CD14-positive monocyte (primary cell): ENCODE measurements at places on chromosomes 1 and 21.

GRCh38 chr1:2414297-2414958, 2.1 kb upstream of the PEX10 start:
- peak; percentile 58 for DNase-seq

DNA sequence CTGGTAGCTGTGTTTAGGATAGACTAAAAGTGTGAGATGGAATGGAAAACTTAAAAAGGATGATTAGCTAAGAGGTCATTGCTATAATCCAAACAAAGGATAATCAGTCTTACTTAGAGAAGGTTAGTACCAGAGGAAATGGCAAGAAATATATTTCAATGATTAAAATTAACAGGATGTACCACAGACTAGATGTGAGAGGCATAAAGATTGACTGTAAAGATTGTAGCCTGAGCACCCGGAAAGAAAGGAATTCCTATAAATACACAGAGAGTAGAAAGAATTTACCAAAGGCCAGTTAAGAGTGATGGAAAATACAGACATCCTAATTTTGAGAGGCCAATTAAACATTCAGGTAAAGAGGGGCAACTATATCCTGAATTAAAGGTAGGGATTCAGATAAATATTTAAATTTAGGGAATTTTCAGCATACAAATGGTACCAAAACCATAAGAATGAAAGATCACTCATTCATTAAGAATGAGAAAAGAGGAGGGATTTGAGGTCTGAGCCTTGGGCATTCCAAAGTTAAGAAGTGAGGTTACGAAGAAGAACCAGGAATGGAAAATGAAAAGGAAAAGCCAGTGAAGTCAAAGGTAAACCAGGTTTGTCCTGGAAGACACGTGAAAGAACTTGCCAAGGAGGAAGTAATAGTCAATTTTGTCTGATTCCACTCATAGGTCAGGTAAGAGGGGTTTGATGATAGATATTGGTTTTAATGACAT, 46.4 kb upstream of the RGS1 start:
- no peak for DNase-seq

DNA sequence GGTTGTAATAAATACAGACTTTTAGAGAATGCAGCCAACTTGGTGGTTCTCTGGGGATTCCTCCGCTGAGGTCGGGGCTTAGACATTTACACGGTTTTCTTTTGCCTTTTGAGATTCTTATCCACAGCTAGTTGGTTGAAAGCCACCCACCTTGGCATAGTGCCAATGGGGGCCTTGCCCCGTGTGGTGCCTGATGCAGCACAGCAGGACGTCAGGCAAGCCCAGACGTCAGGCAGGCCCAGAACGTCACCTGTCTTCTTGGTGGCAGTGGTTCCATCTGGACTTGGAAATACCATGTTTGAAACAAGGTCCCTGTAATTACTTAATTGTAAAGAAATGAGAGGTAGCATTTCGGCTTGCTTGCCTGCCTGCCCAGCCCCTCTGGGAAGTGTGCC, 78.5 kb downstream of the GALNT2 start:
- DNase-seq, result no peak

DNA sequence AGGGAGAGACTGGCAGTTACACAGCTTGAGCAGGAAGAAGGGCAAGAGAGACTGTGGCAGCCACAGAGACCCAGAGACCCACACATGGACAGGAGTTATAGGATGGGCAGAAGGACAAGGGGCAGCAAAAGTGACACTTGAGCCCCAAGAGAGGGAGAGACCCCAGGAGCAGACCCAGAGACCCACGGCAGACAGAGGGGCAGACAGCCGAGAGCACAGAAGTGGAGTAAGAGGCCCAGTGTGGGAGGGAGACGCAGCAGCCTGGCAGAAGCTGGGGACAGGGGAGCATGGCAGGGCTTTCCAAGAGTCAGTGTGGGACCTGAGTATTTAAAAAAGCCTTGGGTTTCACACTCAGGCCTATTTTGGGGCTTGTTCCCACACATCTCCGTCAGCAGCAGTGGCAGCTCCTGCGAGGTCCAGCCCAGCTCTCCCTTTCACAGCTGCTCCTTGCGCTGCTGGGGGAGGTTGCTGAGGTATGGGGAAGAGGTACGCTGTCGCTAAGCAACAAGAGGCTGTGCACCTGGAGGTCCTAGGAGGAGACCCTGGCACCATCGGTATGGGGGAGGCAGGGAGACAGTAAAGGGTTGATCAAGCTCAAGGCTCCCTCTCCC, 9.0 kb upstream of the MEF2D start:
- no peak for DNase-seq

DNA sequence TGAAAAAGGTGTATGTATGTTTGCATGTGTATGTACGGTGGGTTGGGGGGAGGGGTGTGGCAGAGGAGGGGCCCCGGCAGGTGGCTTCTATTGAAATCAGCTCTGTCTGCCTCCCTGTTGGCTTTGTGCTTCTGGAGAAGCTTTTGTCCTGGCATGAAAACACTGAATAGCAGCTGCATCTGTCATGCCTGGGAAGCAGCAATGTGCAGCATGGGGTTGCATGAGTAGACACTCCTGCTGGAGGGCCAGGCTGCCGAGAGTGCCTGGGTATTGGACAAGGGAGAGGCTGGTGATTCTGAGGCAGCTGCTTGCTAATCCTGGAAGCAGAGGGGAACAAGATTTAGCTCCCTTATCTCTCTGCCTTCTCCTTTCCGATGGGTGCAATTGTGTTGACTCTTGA, 20.5 kb downstream of the MAPKAPK2 start:
- DNase-seq, result no peak
